ENCODE measurements at places on chromosomes 1 and 21. TPM values are rescaled to one million over a fixed set of nuclear protein-coding genes. Genes with fewer than 3 reads are reported as not detected.

MEX3A gene
- 0.22 TPM for total RNA-seq

LCE1B gene
- not detected for total RNA-seq

- no peak for DNase-seq
Measured at GRCh38 chr1:222606757-222607156, 11.1 kb upstream of the MIA3 start.

DNA sequence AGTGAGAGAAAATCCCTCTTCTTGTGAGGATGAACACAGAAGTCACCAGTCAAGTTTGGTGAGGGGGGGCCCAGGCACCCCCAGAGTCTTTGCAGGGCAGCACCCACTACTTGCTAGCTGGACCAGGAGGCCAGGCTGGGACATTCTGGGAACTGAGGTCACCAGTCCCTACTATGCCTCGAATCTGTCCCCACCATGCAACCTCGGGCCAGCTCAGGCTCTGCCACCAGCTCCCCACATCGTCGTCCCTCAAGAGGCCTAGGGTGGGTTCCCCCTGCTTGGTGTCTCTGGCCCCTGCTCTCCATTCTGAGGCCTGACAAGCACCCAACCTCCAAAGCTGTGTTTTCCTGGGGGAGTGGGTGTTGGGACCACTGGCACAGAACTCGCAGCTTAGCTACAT, 22.2 kb upstream of the ZNF678 start:
- no peak for DNase-seq

DNA sequence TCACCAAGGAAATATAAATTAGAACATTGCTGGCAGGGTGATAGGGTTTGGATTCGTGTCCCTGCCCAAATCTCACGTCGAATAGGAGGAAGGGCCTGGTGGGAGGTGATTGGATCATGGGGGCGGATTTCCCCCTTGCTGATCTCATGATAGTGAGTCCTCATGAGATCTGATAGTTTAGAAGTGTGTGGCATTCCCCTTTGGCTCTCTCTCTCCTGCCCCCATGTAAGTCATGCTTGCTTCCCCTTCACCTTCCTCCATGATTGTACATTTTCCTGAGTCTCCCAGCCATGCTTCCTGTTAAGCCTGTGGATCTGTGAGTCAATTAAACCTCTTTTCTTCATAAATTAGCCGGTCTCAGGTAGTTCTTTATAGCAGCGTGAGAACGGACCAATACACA, 60.6 kb downstream of the VPS26C start:
- no peak for DNase-seq

DNA sequence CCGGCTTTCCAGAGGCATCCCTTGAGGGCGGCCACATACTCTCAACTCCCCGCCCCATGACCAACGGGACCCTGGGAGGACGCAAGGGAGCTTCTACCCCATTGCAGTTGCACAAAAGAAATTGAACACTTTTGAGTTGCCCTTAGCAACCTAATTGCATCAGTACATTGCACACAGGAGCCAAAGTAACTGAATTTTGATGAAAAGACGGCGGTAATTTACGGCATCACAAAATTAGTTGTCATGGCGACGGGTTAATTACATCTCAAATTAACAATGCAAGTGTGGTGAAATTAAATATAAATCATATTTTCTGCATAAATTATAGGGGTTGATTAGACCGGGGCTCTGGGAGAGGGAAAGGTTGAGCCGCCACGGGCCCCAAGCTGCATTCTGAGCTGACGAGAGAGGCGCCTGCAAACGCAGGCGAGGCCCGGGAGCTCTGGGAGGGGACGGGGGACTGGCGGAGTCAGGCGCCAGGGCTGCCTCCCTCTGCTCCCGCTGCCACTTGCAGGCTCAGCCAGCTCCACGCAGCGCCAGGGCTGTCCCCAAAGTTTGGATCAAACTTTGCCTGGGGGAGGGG, 61.4 kb downstream of the CASZ1 start:
- no peak for DNase-seq

GRCh38 chr1:226950871-226951270, 10.8 kb downstream of the COQ8A start:
- no peak for DNase-seq

GRCh38 chr1:244653439-244654107, 647 bp downstream of the DESI2 start:
- peak; percentile 17 for DNase-seq

DNA sequence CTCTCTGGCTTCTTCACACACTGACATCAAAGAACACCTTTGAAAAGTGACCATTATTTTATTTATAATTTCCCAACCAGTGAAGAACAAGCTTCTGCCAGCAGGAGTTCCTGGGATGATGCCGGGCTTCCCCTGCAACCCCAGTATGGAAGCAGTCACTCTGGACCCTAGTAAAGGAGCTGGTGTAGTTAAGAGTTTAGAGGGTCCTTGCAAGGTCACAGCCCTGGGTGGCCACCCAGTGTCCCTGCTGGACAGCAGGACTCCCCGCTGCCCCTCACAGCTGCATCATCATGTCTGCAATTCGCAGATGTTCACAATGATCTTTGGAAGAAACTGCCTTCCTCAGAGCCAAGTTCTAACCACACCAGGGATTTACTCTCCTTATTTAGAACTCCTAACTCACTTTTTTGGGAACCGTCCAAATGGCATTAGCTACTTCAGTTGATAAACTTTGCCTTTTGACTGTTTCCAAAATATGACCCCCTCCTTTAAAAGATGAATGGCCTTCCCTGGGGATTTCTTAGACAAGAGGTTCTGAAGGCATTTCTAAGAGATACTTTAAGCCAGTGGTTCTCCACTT, 90.6 kb downstream of the HIVEP3 start:
- no peak for DNase-seq

DNA sequence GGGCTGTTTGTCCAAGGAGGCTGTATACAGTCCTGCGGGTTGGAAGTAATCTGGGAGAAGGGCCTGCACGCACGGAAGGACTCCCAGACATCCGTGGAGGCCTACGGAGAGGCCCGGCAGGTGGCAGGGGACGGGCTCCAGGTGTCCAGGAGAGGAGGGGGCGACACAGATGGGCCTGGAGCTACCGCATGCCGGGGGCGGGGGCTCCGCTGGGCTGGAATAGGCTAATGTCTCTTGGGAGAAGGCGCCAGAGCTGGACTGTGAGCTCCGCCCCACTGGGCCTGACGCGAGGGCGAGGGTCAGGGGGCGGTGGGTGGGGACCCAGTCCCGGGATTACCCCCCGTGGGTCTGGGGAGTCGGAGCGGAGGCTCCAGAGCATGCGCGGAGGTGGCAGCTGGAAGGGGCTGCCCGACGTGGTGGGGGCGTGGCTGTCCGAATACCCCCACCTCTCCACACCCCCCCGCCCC, 659 bp downstream of the AGO1 start:
- DNase-seq = peak; percentile 54

- DNase-seq = no peak
Measured at GRCh38 chr1:103058391-103058790, 49.9 kb downstream of the COL11A1 start.

Data from CD8-positive, alpha-beta T cell (primary cell).